Activated T-cell treated with anti-CD3 and anti-CD28 coated beads, Interleukin-2, amount 50 U/mL, for 72 hours (primary cell): ENCODE measurements at places on chromosomes 1 and 21. TPM values are rescaled to one million over a fixed set of nuclear protein-coding genes. Genes with fewer than 3 reads are reported as not detected.

TTC39A gene
- total RNA-seq, result 0.77 TPM

CRNN gene
- total RNA-seq, result not detected

COG2 gene
- 34.0 TPM for total RNA-seq

TP73 gene
- 1.3 TPM for total RNA-seq

AGMAT gene
- 7.8 TPM for total RNA-seq
